Activated naive CD4-positive, alpha-beta T cell treated with anti-CD3 and anti-CD28 coated beads for 36 hours (primary cell): ENCODE measurements at places on chromosomes 12 and 14. TPM values are rescaled to one million over a fixed set of nuclear protein-coding genes. Genes with fewer than 3 reads are reported as not detected.

- DNase-seq, result no peak
Measured at GRCh38 chr12:31729705-31730104, 884 bp upstream of the AMN1 start.

GRCh38 chr12:24850496-24850895, 98.4 kb downstream of the BCAT1 start:
- DNase-seq, result no peak

DNA sequence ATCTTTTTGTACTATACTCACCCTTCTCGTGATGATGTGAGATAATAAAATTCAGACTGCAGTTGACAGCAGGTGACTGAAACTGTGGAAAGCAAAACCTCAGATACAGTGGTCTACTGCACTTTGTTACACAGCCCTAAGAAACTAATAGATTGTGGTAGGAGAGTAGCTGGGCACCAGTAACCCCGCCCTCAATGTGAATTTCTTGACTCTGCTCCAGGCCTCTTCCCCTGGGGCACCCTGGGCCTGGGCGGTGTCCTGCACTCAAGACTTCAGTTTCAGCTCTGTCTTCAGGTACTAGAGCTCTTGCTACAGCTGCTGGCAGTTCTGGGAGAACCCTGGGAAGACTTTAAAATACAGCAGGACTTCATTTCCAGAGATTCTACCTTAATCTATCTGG, 197.6 kb upstream of the AVPR1A start:
- DNase-seq, result no peak

- no peak for DNase-seq
Measured at GRCh38 chr12:77025782-77026314, 39.5 kb downstream of the E2F7 start.

DNA sequence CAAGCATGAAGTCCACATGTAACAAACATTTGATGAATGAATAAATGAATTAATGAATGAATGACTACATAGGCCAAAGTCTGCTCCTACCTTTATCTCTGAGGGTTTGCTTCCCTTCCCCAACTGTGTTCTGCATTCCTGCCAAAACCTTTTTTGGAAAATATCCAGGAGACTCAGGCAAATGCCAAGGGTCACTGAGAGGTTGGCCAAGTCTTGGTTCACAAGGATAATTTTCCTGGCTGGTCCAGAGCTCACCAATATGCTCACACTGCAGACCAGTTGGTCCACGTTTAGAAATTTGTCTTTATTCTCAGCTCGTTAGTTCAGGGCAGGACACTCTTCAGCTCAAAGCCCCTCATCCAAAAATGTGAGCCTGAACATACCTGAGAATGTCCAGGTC, 10.2 kb downstream of the TMEM233 start:
- no peak for DNase-seq

DNA sequence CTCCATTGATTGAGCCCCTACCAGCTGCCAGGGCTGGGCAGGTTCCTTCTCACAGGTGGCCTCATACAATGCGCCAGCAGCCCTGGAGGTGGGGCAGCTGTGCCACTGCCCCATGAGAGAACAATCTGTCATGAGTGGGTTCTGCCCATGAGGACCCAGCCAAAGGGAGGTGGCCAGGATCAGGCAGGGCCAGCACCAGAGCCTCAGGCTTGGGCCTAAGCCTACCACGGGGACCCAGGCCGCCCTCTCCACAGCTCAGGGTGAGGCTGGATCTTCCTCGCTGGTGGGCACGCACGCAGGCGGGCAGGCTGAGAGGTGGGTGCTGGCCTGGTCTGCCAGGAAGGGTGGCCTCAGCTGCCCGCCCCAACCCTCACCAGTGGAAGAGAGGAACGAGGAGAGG, 110.7 kb downstream of the KIF26A start:
- DNase-seq, result no peak

DNA sequence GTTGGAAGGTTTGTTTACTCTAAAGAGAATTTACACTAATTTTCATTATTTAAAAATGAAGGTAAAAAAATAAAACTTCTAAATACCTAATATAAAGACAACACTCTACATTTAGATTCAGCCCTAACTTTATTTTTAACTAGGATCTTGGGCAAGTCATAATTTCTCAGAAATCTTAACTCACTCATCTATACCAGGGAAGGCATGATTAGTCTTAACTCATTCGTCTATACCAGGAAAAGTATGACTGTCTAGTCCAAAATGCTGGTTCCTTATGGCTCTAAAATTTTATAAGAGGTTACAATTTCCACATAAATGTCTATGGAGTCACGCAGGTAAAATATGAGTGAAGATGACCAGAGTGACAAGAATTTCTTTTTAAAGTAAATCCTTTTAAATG, 52.7 kb upstream of the POC1B start:
- DNase-seq, result no peak

DNA sequence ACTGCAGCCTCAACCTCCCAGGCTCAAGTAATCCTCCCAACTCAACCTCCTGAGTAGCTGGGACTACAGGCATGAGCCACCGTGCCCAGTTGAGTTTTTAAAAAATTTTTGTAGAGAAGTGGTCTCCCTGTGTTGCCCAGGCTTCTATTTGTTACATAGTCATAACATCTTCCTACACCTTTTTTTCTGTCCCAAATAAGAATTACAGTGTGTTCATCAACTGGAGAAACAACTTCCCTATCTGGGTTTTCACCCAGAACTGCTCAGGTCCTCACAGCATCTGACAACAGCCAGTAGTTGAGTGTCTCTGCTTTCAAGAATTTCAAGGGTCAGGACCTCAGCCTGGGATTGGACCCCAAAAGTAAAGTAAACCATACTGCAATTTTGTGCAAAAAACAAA, 235.2 kb upstream of the AMIGO2 start:
- no peak for DNase-seq

- DNase-seq, result no peak
Measured at GRCh38 chr14:52235866-52236510, 31.5 kb upstream of the PTGDR start.

The ZNF10 gene
- total RNA-seq, result 4.9 TPM

The NPAS3 gene
- total RNA-seq, result not detected

The MYRFL gene
- total RNA-seq, result not detected
